ENCODE measurements at places on chromosomes 1 and 21. TPM values are rescaled to one million over a fixed set of nuclear protein-coding genes. Genes with fewer than 3 reads are reported as not detected.

PLXNA2 gene
- total RNA-seq: 98.5 TPM

PPM1J gene
- total RNA-seq: 0.32 TPM

GUCA2A gene
- total RNA-seq: not detected

FCRL1 gene
- total RNA-seq: 1.4 TPM

DNA sequence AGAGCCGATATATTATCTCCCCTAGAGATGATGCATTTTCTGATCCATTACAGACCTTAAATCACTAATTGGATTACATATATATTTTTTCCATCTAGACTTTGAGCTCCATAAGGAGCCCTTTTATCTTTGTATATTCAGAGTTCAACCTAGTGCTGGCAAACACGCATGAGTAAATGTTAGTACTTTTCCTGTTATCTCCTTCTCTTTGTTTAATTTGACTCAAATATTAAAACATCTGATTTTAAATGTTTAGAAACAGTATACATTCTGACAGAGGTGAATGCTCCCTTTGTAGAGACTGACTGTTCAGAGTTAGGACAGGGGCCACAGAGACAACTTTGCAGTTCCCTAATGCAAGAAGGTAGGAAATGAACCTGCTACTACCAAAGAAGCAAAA is 37.1 kb downstream of the EIF2B3 start:
- DNase-seq: no peak
- no peaks in the 10 kb centered on the region for H3K36me3 ChIP-seq
- H3K4me3 ChIP-seq: no peak overlapping the region
- no peak overlapping the region for H3K27ac ChIP-seq
- no peaks in the 10 kb centered on the region for H3K27me3 ChIP-seq

ENO1 gene
- total RNA-seq: 640 TPM

DNA sequence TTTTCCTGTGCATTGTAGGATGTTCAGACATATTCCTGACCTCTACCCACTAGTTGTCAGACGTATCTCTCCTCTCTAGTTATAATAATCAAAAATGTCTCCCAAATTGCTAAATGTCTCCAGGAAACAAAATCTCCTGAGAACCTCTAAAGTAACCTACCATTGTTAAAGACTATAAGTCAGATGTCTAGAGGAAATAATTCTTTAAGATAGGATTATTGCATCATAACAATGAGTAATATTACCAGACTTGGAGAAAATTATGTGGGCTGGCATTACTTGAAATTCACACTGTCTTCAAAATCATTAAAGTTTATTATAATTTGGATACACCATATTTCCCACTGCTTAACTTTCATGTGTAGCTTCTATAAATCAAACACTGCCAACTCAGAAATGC is 643.0 kb upstream of the ADGRL2 start:
- no peaks in the 10 kb centered on the region for H3K27me3 ChIP-seq
- H3K36me3 ChIP-seq: no peaks in the 10 kb centered on the region
- H3K4me1 ChIP-seq: no peaks in the 10 kb centered on the region
- no peak for DNase-seq

FCGR1A gene
- total RNA-seq: 40.9 TPM

DNA sequence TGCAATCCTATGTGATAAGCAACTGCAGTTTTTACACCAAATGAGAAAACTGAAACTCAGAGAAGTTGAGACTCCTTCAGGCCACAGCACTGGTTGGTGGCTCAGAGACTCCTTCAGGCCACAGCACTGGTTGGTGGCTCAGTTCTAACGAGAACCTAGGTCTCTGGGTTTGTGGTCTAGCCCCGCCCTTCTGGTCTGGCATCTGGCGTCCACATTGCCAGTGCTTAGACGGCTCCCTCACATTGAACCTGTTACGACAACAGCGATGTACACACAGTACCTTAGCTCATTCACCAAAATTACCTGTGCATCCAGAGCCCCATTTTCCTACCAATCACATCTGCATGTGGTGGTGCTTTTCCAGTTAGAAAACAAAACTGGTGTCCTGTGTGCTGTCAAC is 66.1 kb downstream of the NID1 start:
- no peak overlapping the region for H3K4me3 ChIP-seq
- DNase-seq: no peak
- no peaks in the 10 kb centered on the region for H3K36me3 ChIP-seq
- no peaks in the 10 kb centered on the region for H3K27me3 ChIP-seq
